Hair follicle dermal papilla cell (primary cell): ENCODE measurements at places on chromosomes 2 and 18. TPM values are rescaled to one million over a fixed set of nuclear protein-coding genes. Genes with fewer than 3 reads are reported as not detected.

The CYS1 gene
- total RNA-seq = 9.4 and 14.2 TPM in 2 replicates

The CDH2 gene
- 1.3 and 3.6 TPM in 2 replicates for total RNA-seq

The SRSF7 gene
- 76.6 and 82.3 TPM in 2 replicates for total RNA-seq

The LOXHD1 gene
- total RNA-seq = not detected in 2 replicates

The RHBDD1 gene
- total RNA-seq = 59.1 and 62.0 TPM in 2 replicates

The ZSWIM2 gene
- 0.36 and 0.81 TPM in 2 replicates for total RNA-seq

The DQX1 gene
- 0.16 TPM in 1 of 2 replicates, not detected in the other for total RNA-seq

The DYNAP gene
- not detected in 2 replicates for total RNA-seq

The EPB41L3 gene
- total RNA-seq = 17.6 and 32.0 TPM in 2 replicates

The MAPK4 gene
- total RNA-seq = not detected in 2 replicates

The NEURL3 gene
- total RNA-seq = not detected in 2 replicates

The SP5 gene
- total RNA-seq = not detected in 2 replicates

The TMEM200C gene
- 0.16 TPM in 1 of 2 replicates, not detected in the other for total RNA-seq

The VSNL1 gene
- total RNA-seq = 0.16 TPM in 1 of 2 replicates, not detected in the other

The CIDEA gene
- not detected in 2 replicates for total RNA-seq

The REG1B gene
- not detected in 2 replicates for total RNA-seq

The CFC1 gene
- total RNA-seq = not detected in 2 replicates

The CNTNAP5 gene
- 0.12 and 0.16 TPM in 2 replicates for total RNA-seq

The C2orf74 gene
- total RNA-seq = 5.5 and 6.8 TPM in 2 replicates

The MARCHF4 gene
- 2.3 and 3.8 TPM in 2 replicates for total RNA-seq

The MERTK gene
- 0.12 and 0.16 TPM in 2 replicates for total RNA-seq

The INO80D gene
- 9.0 and 11.8 TPM in 2 replicates for total RNA-seq

The ARHGAP25 gene
- 0.49 and 1.3 TPM in 2 replicates for total RNA-seq

The CCDC74A gene
- 9.9 and 12.0 TPM in 2 replicates for total RNA-seq

The ANXA4 gene
- 68.0 and 86.7 TPM in 2 replicates for total RNA-seq

The CNGA3 gene
- total RNA-seq = under 0.01 and 0.12 TPM in 2 replicates

The SAG gene
- total RNA-seq = not detected in 2 replicates

The DPYSL5 gene
- not detected in 2 replicates for total RNA-seq

The FRZB gene
- total RNA-seq = 0.32 and 0.73 TPM in 2 replicates

The ID2 gene
- total RNA-seq = 62.7 and 66.0 TPM in 2 replicates

The ELP2 gene
- total RNA-seq = 93.9 and 122 TPM in 2 replicates

The ABCB11 gene
- total RNA-seq = under 0.01 TPM in 1 of 2 replicates, not detected in the other

The GPAT2 gene
- 4.1 and 10.2 TPM in 2 replicates for total RNA-seq

The PUM2 gene
- 42.0 and 54.8 TPM in 2 replicates for total RNA-seq

The TLX2 gene
- total RNA-seq = not detected in 2 replicates

The UGT1A5 gene
- total RNA-seq = not detected in 2 replicates

The XRCC5 gene
- total RNA-seq = 189 and 191 TPM in 2 replicates

The INHBB gene
- total RNA-seq = 8.5 and 10.1 TPM in 2 replicates

The RESP18 gene
- total RNA-seq = not detected in 2 replicates

The GLS gene
- 514 and 532 TPM in 2 replicates for total RNA-seq

The EML6 gene
- total RNA-seq = 0.65 and 3.2 TPM in 2 replicates

The ZCCHC2 gene
- total RNA-seq = 10.1 and 10.6 TPM in 2 replicates

The FOXI3 gene
- total RNA-seq = not detected in 2 replicates

The SUCLG1 gene
- total RNA-seq = 39.8 and 40.9 TPM in 2 replicates

The EGR4 gene
- total RNA-seq = 0.12 TPM in 1 of 2 replicates, not detected in the other

The DHRS9 gene
- total RNA-seq = 0.16 TPM in 1 of 2 replicates, not detected in the other

The POTEI gene
- total RNA-seq = not detected in 2 replicates

The NGEF gene
- 2.1 TPM in 1 of 2 replicates, not detected in the other for total RNA-seq

The PSMA8 gene
- not detected in 2 replicates for total RNA-seq

The LOXL3 gene
- total RNA-seq = 14.7 and 20.6 TPM in 2 replicates

The HOXD8 gene
- total RNA-seq = 21.7 and 25.5 TPM in 2 replicates

The MOB4 gene
- total RNA-seq = 36.4 and 40.4 TPM in 2 replicates

The KRTCAP3 gene
- total RNA-seq = 0.32 TPM in 1 of 2 replicates, not detected in the other

The SNORC gene
- total RNA-seq = 1.3 and 1.5 TPM in 2 replicates

The MATN3 gene
- total RNA-seq = 2.2 and 2.3 TPM in 2 replicates

The MOGAT1 gene
- total RNA-seq = not detected in 2 replicates
